ENCODE measurements at places on chromosomes 7 and 10. TPM values are rescaled to one million over a fixed set of nuclear protein-coding genes. Genes with fewer than 3 reads are reported as not detected.

FGL2 gene
- 0.15 TPM for total RNA-seq

AS3MT gene
- total RNA-seq, result 3.2 TPM

PNLIP gene
- total RNA-seq, result not detected

CNNM1 gene
- total RNA-seq, result under 0.01 TPM

PPP1R3C gene
- 7.0 TPM for total RNA-seq

RNF32 gene
- total RNA-seq, result 0.94 TPM

LRMDA gene
- total RNA-seq, result 0.39 TPM

TIMM23 gene
- 116 TPM for total RNA-seq

TBRG4 gene
- 93.7 TPM for total RNA-seq

ARHGEF5 gene
- 35.5 TPM for total RNA-seq

FAM13C gene
- 0.08 TPM for total RNA-seq

C10orf105 gene
- not detected for total RNA-seq

PARD3 gene
- 37.2 TPM for total RNA-seq

NOS3 gene
- 1.8 TPM for total RNA-seq

FAM237B gene
- total RNA-seq, result not detected

CCDC6 gene
- total RNA-seq, result 25.4 TPM

COL17A1 gene
- total RNA-seq, result 1,665 TPM

TLX1 gene
- not detected for total RNA-seq

POU6F2 gene
- total RNA-seq, result not detected

TCAF2 gene
- 0.72 TPM for total RNA-seq

MYH16 gene
- 1.1 TPM for total RNA-seq

ITIH5 gene
- total RNA-seq, result not detected

FEZF1 gene
- total RNA-seq, result not detected

ACTR3C gene
- 2.8 TPM for total RNA-seq

NPSR1 gene
- total RNA-seq, result not detected

ARHGEF35 gene
- 11.0 TPM for total RNA-seq

C7orf33 gene
- total RNA-seq, result not detected

Measured in hair follicular keratinocyte (primary cell).